CD14-positive monocyte (primary cell): ENCODE measurements at places on chromosomes 4 and X.

GRCh38 chr4:111639876-111640275 lies 505.4 kb upstream of the FAM241A start:
- no peak for DNase-seq

GRCh38 chr4:92658318-92658717 lies 354.6 kb downstream of the GRID2 start:
- DNase-seq: no peak

GRCh38 chrX:66622209-66622608 lies 16.7 kb downstream of the EDA2R start:
- DNase-seq: no peak

DNA sequence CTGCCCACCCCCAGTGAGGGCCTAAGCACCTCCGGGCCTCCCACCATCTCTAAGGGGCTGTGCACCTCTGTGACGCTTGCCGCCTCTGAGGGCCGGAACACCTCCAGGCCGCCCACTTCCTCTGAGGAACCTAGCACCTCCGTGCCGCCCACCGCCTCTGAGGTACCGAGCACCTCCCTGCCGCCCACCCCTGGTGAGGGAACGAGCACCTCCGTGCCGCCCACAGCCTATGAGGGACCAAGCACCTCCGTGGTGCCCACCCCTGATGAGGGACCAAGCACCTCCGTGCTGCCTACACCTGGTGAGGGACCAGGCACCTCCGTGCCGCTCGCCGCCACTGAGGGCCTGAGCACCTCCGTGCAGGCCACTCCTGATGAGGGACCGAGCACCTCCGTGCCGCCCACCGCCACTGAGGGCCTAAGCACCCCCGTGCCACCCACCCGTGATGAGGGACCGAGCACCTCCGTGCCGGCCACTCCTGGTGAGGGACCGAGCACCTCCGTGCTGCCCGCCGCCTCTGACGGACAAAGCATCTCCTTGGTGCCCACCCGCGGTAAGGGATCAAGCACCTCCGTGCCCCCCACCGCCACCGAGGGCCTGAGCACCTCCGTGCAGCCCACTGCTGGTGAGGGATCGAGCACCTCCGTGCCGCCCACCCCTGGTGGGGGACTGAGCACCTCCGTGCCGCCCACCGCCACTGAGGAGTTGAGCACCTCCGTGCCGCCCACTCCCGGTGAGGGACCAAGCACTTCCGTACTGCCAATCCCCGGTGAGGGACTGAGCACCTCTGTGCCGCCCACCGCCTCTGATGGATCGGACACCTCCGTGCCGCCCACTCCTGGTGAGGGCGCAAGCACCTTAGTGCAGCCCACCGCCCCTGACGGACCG lies 977 bp downstream of the MAGEE1 start:
- DNase-seq: no peak

DNA sequence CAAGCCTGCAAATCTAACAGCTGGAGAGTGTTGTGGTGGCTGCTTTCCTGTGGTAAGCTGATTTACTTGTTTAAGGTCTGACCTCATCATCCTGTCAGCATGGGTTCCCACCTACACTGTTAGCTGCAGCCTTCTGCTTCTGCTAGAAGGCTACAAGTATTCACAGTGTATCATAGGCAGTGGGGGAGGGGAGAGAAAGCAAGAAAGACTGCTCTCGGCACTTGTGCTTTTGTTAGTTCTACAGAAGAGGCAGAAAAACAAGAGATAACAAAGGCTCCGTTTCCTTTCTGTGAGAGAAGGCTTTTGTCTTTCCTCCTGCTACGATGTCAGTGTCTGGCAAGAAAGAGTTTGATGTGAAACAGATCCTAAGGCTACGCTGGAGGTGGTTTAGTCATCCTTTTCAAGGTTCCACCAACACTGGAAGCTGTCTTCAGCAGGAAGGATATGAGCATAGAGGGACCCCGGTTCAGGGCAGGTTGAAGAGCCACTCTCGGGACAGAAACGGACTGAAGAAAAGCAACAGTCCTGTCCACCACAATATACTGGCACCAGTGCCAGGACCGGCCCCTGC lies at the start of gene KLHL4:
Gene KLHL4 (plus strand): TSS at position 232 of the 571 bp plus-strand sequence. CDS start 92 bp downstream, at position 324.
- DNase-seq: no peak

DNA sequence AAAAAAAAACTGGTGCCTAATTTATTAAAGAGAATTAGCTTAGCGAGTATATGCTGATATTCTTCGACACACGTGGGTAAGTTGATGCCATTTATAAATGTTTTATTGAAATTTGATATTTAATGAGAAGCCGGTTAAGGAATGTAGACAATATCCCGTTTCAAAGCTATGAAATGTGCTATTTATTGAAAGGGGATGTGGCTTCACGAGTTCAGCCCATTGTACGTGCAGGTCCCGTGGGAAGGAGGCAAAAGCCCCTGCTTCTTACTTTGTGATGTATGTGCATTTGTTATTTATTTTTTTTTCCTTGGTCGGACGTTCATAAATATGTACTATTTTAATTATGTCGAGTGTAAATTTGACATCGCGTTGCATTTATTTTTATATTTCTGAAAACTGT lies 20.2 kb downstream of the SHOX start:
- DNase-seq: no peak

- DNase-seq: no peak
Measured at GRCh38 chrX:53882331-53882730, 161.9 kb downstream of the PHF8 start.

- DNase-seq: no peak
Measured at GRCh38 chr4:56786955-56787354, 34.5 kb downstream of the SPINK2 start.

DNA sequence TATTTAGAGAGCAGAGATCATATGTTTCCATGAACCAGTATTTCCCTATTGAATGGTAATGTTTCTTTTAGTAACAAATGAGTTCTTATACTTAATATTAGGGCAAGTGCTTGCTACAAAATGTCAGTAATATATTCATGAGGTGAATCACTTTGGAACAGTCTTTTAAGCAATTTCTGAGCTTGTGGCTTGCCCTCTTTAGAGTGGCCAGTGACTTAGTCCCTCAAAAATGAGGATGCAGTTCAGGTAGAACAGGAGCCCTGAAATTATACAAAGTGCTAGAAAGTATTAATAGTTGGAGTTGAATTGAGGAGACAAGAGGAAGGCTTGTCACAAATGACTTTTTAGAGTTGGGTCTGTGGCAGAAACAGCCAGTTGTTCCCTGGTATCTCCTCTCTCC lies 53.4 kb upstream of the PITX2 start:
- no peak for DNase-seq

DNA sequence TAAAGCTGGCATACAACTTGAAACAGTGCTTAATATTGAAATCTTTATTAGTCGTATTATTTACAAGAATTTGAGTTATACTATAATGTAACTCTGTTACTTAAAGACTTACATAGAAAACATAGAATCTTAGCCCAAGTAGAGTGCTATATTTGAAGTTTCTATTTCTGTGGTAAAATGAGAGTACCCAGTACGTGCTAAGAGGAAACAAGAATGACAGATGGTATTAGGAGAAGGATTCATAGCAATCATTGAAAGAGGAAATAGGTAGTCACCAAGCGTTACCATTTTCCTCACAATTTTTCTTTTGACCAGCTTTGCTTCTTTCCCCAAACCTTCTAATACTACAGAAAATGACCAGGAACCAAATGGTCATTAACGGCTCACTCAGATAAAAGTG lies 412.1 kb upstream of the GRIA3 start:
- DNase-seq: no peak

DNA sequence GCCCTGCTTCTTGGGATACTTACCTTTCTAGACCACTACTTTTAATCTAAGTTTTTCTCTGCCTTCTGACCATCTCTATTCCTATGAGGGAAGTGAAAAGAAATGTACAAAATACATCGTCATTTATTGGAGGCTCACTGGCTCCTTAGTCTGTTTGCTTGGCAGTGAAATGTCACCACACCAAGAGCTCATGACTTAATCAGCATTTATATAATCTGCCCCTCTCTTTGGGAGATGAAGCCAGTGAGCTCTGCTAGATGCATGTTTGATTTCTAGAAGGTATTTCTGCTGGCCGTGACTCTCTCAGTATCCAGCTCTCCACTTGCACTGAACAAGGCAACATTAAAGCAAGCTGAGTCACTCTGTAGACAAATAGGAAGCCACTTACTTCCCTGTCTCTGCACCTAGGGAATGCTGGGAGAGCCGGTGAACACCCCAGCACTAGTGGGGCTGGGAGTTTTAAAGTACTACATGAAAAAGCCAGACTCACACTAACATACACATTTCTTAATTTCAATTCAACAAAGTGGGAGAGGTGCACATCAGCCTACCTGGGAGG lies 79.1 kb downstream of the MID1IP1 start:
- peak; percentile 54 for DNase-seq

GRCh38 chrX:1392376-1393068 lies 609 bp upstream of the SLC25A6 start:
- peak; percentile 55 for DNase-seq

- DNase-seq: no peak
Measured at GRCh38 chrX:21816136-21816535, 23.3 kb upstream of the MBTPS2 start.

DNA sequence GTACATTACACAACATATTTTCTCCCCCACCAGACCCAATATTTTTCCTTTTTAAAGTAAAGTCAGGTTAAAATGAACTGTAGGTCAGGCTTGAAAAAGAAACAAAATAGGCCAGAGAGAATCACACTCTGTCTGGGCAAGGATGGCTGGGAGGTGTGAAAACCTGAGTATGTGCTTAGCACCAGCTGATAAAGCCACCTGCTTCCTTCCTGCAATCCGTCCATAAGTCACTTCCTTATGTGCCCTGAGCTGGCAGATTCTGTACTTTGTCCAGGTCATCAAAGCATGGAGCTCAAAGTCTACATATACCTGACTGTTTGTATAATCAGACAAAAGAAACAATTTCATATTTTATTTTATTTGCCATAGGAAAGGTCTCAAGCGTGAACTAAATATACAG lies 37.7 kb downstream of the ANTXR2 start:
- DNase-seq: peak; percentile 17

DNA sequence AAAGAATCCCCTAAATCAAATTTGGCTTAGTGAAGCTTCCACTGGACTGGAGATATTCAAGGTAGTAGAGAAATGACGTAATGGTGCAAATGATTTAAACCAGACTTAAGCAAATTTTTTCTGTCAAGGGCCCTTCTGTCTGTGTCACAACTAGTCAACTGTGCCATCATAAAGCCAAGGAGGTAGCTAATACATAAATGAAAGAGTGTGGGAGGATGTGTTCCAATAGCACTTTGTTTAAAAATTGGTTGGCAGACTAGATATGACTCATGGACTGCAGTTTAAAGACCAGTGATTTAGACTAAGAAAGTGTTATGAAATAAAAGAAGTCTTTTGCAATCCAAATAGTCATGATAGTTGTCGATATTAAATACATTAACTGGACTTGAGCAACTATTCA lies 24.3 kb upstream of the TEX13C start:
- DNase-seq: peak; percentile 37

GRCh38 chrX:42246814-42247213 lies 323.5 kb upstream of the CASK start:
- DNase-seq: no peak

- peak; percentile 42 for DNase-seq
Measured at GRCh38 chr4:54687887-54688841, 30.4 kb downstream of the KIT start.

- no peak for DNase-seq
Measured at GRCh38 chr4:12846368-12846767, 637.8 kb downstream of the RAB28 start.

DNA sequence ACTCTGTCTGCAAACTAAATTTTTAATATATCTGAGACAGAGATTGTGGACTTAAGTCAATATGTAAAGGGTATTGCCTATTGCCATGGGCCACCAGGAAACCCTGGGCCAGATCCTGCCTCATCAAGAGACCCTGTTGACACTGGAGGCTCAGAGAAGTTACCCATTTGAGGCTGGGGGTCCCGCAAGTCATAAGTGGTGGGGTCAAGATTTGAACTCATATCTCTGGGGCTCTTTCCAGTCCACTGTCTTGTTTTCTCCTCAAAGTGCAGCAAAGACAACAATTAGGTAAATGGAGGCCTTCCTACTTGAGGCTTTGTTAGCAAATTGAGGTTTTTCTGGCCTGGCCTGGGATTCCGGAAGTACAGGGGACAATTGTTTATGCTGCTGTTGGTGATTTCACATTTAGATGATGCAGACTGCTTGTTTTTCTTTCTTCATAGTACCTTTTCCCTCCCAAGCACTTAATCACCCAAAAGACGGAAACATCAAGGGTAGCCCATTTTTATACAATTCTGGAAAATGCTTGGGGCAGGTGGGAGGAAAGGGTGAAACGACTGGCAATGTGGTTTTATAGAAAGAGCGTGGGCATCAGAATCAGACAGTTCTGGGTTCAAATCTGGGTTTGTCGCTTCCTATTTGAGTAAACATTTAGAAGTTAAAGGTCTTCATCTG lies 160.0 kb downstream of the SMIM20 start:
- no peak for DNase-seq

- DNase-seq: no peak
Measured at GRCh38 chr4:70666369-70666768, at the start of gene JCHAIN. Gene JCHAIN (minus strand): TSS chr4:70666508. CDS start chr4:70666490, 18 bp downstream.

DNA sequence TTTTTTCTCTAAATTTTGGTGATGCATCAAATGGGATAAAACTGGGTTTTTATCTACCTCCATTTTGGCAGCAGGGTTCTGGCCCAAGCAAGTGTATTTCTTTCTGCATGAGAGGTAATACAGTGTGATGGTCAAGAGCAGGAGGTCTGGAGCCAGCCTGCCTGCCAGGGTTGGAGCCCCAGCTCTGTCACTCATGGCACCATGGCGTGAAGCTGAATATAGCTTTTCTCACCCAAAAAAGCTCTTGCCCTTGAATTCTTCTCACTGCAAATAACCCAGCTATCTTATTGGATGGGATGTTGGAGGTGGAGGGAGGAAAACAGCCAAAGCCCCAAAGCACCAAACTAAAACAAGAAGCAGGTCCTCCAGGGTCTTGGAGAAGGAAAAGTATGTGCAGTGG lies 218.4 kb downstream of the ARHGAP10 start:
- DNase-seq: no peak

DNA sequence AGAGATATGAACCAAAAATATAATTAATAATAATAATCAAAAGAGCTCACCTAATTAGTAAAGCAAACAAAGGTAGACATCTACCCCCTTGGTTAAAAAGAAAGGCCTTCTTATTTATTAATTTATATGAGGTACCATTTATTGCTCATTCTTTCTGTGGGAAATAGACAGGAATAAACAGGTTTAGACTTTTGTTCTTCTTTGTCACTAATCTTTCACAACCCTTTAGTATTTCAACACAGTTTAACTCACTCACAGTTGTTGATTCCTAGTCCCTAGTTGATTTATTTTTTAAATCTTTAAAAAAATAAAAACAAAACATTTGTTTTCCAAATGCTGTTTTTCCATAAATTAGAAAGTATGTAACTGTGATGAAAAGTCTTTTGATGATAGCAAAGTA lies 5.6 kb downstream of the PPARGC1A start:
- peak; percentile 19 for DNase-seq

DNA sequence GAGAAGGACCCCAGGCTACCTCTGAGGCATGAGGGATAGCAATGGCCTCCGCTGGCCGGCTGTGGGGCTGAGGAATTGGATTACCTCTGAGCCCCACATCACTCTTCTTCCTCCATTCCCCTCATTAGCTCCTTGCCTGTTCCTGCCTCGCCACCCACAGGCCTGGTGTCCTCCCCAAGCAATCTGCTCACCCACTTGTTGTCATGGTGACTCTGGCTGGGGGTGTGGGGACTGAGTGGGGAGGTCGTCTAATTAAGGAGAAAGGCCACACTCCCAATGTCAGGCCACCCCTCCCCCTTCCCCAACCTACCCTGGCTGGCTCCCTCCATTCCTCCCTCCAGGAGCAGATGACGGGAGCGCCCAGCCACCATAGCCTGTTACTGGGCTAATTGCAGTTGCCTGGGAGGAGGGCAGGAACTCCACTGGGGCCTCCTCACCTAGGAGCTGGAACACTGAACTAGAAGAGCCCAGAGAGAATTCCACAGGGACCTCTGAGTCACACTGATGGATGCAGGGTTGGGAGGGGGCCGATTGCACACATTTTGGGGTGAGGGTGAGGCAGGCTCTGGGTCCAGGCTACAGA lies 20.7 kb downstream of the NALF2 start:
- no peak for DNase-seq
